ENCODE measurements at places on chromosomes 13 and 19.

DNA sequence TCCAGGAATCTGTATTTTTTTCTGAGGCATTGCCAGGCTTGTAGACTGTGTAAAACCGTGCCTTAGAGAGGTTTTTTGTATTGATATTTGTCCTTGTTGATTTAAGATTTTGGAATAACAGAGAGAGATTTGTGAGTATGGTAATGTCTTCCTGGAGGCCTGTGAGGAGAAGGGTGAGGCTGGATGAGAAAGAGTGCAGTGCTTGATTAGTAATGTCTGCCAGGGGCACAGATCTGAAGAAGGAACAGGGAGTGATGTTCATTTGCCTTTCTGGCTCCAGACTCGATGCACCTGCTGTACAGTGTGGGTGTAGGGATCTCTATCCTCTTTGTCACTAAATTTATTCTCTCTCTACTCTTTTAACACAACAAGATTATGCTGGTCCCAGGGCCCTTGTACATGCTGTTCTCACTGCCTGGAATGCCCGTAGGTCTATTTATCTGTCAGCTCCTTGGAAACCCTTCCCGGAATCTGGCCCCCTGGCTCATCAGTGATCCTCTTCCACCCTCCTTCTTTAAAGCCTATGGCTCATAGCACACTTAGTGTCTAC is 4.2 kb downstream of the FIZ1 start:
- DNase-seq, result no peak

DNA sequence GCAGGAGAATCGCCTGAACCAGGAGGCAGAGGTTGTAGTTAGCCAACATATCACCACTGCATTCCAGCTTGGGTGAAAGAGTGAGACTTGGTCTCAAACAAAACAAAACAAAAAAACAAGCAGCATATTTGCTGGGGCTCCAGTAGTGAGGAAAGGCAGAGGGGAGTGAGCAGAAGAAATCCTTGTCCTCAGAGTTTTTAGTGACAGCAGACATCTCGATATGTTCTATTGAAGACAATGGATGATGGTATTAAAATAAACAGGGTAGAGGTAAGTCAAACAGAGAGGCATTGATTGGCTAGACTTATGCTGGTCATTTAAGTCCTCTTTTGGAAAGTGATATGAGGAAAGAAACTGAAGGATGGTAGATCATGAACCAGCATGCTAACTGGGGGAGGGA is 19.0 kb downstream of the NLRP7 start:
- DNase-seq, result no peak

DNA sequence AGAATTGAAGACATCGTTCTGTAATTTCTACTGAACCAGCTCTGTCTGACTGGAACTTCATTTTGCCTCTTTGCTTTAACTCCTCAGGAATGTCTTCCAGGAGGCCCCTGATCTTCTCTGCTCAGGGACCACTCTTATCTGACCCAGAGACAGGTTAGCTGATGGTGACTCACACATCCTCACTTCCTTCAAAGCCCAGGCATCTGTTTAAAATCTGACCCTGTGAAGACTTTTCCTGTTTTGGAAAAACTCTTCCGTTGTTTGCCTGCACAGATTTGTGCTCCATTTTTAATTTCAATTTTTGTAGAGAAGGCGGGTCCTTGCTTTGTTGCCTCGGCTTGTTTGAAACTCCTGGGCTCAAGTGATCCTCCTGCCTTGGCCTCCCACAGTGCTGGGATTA is 1.6 kb downstream of the ARL11 start:
- DNase-seq, result no peak

- DNase-seq, result no peak
These were observed 300.1 kb downstream of the COG6 start for GRCh38 chr13:39955560-39955959.

DNA sequence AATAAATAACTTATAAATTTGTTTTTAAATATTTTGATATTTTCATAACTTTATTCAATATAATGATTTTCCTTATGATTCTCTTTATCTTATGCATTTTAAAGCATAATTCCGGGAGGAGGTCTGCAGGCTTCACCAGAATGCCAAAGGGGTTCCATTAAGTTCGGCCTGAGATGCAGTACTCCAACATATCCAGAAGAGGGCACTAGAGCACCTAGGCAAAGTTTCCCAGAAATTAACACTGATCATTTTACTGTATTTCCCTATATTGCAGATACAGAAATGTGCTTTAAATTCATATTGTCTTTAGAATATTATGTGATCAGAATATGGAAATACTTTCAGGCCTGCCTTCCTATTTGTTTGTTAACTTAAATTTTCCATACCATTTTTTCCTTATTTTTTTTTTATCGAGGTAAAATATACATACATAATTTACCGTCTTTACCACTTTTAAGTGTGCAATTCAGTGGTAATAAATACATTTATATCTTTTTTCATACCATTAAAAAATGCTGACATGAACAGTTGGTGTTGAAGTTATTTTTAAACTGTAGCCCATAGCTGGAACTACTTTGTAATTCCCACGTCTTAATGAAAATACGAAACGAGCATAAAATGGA is 58.9 kb upstream of the TM9SF2 start:
- DNase-seq, result no peak

DNA sequence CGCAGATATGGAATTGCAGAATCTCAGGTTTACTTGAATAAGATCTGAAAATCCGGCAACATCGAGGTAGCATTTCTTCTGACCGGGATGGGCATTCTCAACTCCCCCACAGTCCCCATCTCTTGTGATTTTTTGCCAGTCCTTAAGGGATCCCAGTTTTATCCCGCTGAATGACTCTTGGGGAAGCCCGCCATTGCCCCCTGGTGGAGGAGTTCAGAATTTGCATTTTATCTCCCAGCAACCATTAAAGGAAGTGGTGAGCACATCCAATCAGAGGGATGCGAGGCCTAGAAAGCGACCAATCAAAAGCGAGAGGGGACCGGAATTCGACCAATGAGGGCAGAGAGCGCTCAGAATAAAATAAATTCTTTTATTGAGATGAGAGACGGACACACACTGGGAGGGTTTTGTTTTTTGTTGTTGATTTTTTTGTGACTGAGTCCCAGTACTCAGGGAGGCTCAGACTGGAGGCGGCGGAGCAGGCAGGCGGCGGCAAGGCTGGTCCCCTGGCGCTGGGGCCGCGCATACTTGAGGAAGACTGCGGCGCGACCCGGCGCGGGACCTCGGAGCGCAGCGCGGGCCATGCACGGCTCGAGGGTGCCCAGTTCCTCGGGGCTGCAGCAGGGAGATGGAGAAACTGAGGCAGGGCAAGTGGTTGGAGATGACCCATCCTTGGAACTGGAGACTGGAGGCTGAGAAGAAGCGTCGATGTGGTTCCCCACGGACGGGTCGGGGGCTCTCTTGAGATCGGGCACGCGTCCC is 3.9 kb upstream of the TTC9B start:
- DNase-seq, result peak; percentile 73

DNA sequence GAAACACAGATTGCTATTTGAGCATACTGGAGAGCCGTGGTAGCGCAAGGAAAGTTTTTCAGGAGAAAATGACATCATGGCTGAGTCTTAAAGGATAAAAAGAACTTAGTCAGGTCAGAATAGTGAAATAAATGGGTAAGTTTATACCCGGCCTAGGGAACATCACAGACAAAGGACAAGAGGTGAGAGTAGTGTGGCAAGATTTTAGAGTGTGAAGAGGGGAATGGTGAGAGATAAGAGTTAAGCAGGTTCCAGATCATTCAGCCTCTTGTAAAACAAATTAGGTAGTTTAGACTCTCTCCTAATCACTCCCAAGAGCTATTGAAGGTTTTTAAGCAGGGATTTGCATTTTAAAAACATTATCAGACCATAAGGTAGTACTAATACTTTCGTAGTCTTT is 116.0 kb upstream of the MAB21L1 start:
- DNase-seq, result no peak

DNA sequence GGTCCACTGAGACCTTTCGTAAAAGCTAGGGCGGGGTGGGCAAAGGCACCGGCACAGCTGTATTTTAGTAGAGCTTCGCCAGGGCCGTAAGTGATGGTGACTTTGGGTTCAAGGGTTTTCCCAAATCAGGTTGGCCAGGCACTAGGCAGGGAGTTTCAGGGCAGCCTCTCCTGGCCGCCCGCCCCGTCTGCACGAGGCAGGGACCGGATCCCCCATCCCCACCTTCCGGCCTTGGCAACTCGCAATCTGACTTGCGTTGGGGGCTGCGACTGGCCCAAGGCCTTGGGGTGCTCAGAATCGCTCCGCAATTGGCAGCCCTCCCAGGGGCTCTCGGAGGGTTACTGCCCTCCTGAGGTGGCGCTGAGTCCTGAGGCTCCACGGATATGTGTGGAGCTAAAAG is 4.1 kb upstream of the ZIC5 start:
- DNase-seq, result no peak

- DNase-seq, result no peak
These were observed 4.4 kb downstream of the ZNF473 start for GRCh38 chr19:50030225-50030624.

GRCh38 chr13:109655206-109655600 is 131.2 kb downstream of the IRS2 start:
- DNase-seq, result no peak

- no peak for DNase-seq
These were observed 156.4 kb downstream of the KCTD15 start for GRCh38 chr19:33953023-33953422.

- DNase-seq, result no peak
These were observed 3.1 kb upstream of the FFAR1 start for GRCh38 chr19:35344511-35345031.

GRCh38 chr13:101144808-101145419 is 271.4 kb downstream of the NALCN start:
- no peak for DNase-seq

GRCh38 chr13:80462037-80462436 is 121.1 kb upstream of the SPRY2 start:
- no peak for DNase-seq

GRCh38 chr13:32936716-32937115 is 79.5 kb upstream of the KL start:
- no peak for DNase-seq

DNA sequence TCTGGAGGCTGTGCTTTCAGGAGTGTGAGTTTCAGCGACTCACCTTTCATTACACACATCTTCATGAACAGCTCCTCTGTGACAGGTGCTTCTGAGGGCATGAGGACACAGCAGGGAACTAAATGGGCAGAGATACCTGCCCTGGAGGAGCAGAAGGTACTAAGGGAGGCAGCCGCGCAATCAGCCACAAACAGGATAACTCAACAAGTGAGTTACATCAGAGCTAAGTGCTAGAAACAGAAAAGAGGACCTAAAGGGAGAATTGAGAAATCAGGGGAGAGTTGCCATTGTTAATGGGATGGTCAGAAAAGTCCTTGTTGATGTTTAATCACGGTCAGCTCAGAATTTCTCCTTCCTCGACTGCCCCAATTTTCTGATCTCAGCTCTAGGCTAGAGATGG is 42.5 kb downstream of the SYDE1 start:
- no peak for DNase-seq

- no peak for DNase-seq
These were observed 185.7 kb downstream of the KCNRG start for GRCh38 chr13:50200988-50201387.

DNA sequence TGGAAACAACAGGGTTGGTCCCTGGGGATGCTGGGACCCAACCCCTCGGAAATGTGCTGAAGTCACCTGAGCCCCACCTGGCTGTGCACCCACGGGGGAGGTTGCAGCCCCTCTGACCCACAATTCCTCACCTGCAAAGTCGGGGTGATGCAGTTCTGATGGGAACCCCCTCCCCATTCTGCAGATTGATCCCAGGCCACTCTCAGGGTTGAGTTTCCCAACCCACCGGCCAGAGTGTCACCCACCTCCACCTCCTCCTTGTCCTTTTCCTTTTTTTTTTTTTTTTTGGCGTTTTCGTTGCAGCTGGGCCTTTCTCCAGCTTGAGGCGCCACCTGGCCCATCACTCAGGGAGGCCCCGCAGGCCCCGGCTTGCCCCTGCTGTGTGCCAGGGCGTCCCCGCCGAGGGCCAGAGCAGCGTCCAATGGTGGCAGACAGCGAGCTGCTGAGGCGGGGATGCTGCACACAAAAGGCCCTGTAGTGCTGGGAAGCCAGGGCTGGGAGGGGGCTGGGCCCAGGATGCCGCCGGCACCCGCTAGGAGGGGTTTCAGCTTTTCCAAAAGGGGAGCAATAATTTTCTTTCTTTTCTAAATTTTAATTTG is 4.6 kb downstream of the PIK3R2 start:
- no peak for DNase-seq

DNA sequence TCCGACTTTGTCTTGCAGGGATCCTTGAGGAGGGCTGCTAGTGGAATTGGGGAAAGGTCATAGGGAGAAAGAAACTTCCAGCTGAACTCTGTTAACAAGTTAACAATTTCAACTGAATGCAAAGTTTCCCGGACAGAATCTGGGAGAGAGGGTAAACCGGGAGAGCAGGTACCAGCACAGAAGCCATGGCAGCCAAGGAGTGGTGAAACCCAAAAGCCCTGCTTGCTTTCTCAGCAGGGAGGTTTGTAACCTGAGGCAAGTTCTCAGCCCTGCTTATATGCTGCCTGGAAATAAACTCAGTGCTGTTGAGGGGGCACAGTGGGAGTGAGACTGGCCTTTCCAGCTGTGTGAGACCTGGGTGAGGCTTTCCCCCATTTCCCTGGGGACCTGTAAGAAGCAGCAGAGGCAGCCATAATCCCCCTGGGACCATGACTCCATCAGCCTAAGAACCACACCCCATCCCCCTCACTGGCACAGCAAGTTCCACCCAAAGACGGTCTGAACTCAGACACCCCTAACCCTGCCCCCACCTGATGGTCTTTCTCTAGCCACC is 84.0 kb downstream of the SUCLA2 start:
- no peak for DNase-seq

DNA sequence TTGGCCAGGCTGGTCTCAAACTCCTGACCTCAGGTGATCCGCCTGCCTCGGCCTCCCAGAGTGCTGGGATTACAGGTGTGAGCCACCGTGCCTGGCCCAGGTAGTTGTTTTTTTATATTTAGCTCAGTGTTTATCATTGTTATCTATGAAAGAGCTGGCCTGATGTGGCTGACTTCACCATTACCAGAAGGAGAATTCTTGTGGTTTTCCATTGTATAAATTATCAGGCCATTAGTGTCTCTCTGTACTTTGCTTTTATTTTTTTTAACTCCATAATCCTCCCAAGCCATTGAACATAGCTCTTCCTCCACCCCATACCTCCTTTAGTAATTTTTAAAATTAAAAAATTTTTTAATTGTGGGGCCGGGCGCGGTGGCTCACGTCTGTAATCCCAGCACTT is 24.2 kb downstream of the CERS4 start:
- no peak for DNase-seq

DNA sequence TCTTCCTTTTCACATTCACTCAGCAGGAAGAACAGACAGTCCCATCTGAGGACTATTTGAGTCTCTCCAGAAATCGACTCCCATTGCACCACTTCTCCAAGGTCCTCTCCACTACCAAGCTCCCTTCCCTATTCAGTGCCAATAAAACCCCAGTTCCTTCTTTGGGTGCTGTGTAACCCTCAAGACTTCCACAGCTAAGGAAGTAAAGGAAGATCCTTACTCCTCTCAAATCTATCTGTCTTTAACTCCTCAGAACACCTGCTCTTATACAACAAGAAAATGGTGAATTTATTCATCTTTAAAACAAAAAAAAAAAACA is 29.2 kb upstream of the TM9SF2 start:
- no peak for DNase-seq

DNA sequence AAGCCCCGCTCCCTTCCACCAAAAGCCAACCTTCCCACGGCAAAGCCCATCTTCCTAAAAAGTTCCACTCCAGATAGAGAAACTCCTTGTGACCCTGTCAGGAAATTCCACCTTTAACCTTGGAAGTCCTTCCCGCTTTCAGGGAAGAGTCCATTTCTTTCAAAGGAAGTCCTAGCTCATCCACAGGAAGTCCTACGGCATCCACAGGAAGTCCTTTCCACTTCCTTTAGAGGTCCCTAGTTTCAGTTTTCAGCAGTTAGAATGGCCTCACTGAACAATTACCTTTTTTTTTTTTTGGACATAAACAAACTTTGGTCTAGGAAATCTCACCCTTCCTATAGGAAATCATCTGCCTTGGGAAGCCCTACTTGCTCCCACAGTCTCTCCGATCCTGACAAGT is 31.7 kb downstream of the TRPM4 start:
- no peak for DNase-seq

Measured in GM04503 (cell line).